ENCODE measurements at places on chromosomes 11 and 22.

DNA sequence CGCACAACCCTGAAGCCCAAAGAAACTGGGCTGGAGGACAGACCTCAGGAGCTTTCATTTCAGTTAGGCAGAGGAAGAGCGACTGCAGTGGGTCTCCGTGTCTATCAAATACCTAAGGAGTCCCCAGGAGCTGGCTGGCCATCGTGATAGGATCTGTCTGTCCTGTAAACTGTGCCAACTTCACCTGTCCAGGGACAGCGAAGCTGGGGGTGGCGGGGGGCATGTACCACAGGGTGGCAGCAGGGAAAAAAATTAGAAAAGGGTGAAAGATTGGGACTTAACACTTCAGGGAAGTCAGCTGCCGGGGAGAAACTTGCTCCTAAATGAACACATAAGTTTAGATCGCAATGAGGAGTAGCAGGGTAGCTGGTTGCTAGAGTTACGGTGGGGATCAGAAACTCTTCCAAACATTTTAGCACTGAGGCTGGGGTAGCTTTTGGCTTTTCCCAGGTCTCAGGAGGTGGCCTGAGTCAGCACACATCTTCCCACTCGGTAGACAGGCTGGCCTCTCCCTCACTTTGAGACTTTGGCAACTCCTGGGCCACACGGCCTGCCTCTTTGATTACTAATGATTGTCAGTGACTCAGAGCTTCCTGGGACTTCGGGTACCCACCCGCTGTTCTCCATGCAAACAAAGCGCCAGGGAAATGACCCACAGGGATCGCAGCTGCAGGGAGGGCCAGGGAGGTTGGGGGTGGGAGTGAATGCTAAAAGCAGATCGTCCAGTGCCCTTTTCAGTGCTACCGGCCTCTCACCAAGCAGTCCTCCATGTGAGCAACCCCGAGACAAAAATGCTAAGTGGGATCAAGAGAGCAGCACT, 2.9 kb upstream of the MTFP1 start:
- DNase-seq = peak; percentile 77

- no peak for DNase-seq
Observed at GRCh38 chr11:72741429-72741833, 10.8 kb downstream of the ARAP1 start.

DNA sequence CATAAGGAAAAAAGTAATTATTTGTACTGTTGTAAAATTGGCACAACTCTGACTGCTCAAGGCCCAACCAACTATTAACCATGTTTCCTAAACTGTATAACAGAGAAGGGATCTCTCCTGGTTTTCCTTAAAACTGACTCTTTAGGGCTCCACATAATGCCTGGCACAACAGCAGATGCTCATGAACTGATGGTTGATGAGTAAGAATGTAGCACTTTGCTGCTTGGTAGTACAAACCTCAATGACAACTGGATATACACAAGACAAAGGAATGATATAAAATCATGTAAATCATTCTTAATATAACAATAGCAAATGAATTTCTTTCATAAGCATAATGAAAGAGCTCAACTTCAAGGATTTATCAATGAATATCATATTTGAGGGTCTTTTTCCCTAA, 11.7 kb downstream of the MSANTD2 start:
- DNase-seq = no peak

- no peak for DNase-seq
Observed at GRCh38 chr11:117950301-117950700, 21.1 kb upstream of the TMPRSS13 start.

GRCh38 chr11:61971248-61972111, 4.0 kb upstream of the FTH1 start:
- peak; percentile 95 for DNase-seq
